Fibroblast of skin of abdomen (primary cell): ENCODE measurements at places on chromosomes 1 and 21.
A peak's percentile ranks its signal among the peaks of the same experiment; 100 is the strongest.

- peak; percentile 47 for DNase-seq
These were observed 3.8 kb upstream of the BCAS2 start for GRCh38 chr1:114585231-114585630.

DNA sequence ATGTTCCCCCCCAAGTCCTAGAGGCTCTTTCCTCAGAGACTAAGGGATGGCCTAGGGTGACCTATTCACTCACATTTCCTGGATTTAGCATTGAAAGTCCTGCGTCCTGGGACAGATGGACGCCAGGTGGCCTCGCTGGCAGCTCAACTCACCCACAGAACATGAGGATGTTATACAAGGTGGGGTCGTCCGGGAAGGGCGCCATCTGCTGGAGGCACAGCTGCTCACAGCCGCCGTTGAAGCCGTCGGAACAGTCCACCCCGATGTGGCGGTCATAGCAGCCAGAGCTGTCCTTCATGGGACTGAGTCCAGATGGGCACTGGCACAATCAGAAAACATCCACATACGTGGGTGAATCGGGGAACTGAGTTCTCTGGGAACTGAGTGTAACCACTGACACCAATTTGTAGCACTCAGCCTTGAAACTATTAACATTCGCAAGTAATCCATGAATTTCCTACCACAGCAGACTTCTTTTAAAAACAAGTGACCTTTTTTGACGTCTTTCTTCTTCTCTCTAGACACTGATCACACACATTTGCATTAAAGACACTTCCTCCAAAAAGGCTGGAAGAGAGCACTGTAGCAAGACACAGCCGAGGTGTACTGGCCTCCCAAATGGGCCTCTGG lies 215.4 kb downstream of the ASTN1 start:
- peak; percentile 45 for DNase-seq

GRCh38 chr21:45947716-45948255 lies 33.8 kb upstream of the COL6A1 start:
- DNase-seq: no peak

DNA sequence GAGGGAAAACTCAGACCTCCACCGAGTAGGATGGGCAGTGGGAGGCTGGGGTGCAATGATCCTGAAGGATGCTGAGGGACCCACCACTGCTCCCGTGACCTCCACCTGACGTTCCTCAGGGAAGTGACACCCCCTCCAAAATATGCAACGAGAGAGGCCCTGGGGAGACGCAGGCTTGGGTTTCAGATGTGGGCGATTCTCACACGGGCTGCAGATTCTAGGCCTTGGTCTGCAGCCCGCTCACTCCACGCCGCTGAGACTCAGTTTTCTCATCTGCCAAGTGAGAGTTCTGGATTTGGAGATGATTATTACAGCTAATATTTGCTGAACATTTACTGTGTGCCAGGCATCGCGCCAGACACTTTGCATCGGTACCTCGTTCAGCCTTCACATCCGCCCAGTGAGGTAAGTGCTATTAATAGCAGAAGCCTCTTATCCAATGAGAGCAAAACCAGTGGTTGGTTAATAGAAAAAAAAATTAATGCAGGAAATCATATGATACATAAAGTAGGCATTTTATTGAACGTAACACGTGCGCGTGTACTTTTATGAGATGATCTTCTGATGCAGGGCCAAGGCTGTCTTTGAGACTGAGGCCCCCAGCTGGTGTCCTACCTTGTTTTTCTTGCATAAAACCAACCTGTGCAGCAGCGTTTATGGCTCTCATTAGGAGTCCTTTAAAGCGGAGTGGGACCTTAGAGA lies 102.0 kb upstream of the RUNX3 start:
- DNase-seq: peak; percentile 60

DNA sequence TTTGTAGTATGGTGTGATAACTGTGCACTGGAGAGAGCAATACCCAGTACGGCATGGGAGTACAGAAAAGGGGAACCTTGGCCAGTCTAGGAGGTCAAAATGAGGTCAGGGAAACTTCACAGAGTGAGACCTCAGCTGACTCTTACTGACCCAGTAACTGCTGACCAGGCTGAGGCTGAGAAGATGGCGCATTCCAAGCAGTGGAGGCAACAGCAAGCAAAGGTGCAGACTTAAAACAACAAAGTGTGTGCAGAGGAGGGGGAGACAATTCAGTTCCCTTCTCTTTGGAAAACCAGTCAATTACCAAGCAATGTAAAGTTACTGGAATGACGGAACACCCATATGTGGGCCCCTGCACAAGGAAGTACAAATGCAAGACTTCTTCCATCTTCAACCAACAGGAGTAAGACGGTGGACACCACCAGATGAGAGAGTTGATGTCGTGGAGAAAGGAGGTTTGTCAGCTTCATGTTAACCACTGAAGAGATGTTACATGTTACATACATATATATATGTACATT lies 54.6 kb upstream of the PRDX6 start:
- no peak for DNase-seq

DNA sequence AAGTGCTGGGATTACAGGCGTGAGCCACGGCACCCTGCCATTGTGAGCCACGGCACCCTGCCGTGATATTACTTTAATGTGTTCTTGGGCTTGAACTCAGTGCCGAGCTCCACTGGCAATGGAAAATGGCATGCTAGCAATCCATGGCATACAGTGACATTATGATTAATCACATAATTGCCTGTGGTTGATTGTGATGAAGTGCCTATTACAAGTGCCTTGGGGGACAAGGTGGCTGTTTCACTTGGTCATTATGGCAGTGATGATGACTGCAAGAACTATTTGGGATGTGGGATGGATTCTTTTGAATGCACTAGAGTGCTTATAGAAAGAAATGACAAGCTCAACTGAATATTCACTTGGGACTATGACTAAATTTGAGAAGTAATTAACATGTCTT lies 22.3 kb upstream of the HPCAL4 start:
- no peak for DNase-seq
